Cardiac atrium fibroblast (primary cell): ENCODE measurements at places on chromosomes 2 and 18. TPM values are rescaled to one million over a fixed set of nuclear protein-coding genes. Genes with fewer than 3 reads are reported as not detected.

The KIF1A gene
- total RNA-seq = not detected in 2 replicates

The SOWAHC gene
- total RNA-seq = 11.2 and 18.4 TPM in 2 replicates

The CD302 gene
- total RNA-seq = 19.6 and 31.8 TPM in 2 replicates

The STPG4 gene
- total RNA-seq = not detected in 2 replicates

The PLGLB2 gene
- total RNA-seq = 2.3 TPM in 1 of 2 replicates, not detected in the other

The ARHGEF4 gene
- total RNA-seq = 2.1 and 4.9 TPM in 2 replicates

The KIAA2012 gene
- not detected in 2 replicates for total RNA-seq
